ENCODE measurements at places on chromosomes 16 and 17.

DNA sequence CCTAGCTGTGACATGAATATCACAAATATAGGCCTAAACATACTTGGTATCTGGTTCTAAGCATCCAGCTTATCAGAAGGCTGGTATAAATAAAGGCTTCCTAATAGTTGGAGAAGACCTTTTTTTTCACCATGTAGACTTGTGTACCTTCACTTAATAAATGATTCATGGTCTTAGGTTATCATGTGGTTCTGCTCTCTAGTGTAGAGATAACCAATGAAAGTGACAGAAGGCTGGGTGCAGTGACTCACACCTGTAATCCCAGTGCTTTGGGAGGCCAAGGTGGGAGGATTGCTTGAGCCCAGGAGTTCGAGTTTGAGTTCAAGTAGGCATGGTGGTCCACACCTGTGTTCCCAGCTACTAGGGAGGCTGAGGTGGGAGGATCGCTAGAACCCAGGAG is 3.1 kb downstream of the DDX19A start:
- DNase-seq = no peak

- no peak for DNase-seq
Measured at GRCh38 chr17:75850928-75851692, 4.0 kb downstream of the WBP2 start.

- no peak for DNase-seq
Measured at GRCh38 chr17:69344939-69345338, 18.0 kb upstream of the ABCA5 start.

- no peak for DNase-seq
Measured at GRCh38 chr17:36507266-36507665, 20.8 kb downstream of the ZNHIT3 start.

DNA sequence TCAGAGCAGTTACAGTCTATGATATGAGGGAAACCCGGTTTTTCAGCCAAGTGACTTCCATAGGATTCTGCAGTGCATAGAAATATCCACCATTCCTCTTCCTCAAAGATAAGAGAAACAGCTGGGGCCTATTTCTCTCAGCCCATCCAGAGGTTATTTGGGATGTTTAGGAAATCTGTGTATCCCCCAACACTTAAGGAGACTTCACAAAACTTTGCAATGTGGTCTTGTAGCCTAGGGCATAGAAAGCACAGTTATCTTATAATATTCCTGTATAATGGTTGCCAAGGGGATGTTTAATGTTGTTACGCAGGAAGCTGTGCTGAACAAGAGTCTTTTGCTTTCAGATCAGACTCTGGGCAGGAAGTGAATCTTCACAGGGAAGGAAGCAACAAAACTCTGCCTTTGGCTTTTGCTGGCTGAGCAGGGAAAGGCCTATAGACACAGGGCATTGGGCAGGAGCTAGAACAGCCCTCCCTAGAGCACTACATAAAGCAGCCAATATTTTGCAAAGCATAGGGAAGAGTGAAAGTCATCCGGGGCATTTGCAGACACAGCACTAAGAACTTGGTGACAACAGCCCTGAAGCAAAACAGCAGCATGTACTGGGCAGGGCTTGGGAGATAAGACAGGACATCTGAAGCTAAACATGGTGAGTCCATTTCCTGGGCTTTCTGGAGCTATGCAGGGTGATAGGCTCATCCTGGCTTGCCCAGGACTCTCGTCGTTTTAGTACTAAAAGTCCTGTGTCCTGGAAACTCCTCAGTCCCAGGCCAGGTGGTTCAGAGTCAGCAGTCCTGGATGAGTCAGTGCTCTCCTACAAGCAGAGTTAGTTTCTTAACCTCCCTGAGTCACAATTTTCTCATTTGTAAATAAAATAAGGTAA is 18.7 kb upstream of the BEAN1 start:
- peak; percentile 24 for DNase-seq

- no peak for DNase-seq
Measured at GRCh38 chr16:49837688-49838410, 18.1 kb downstream of the ZNF423 start.

GRCh38 chr17:35175638-35176415 is 18.4 kb downstream of the SLC35G3 start:
- no peak for DNase-seq

DNA sequence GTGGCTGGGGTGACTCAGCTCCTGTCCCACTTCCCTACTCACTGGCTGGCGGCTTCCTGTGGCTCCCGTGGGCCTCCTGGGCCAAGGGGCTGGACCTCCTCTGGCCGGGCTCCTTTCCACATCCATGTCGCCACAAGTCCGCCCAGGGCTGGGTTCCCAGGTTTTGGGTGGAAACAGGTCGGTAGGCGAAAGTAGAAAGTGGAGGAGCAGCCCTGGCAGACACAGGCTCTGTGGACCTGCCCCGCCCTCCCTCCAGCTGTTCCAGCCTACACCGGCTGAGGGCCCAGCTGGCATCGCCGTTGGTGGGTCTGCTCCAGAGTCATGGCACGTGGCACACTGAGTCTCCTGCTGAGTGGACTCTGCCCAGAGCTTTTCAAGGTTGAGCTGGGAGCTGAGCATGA is 28.7 kb downstream of the GSE1 start:
- peak; percentile 66 for DNase-seq

- DNase-seq = no peak
Measured at GRCh38 chr17:64180089-64181073, 50.4 kb upstream of the ERN1 start.

GRCh38 chr16:495127-495748 is 32.3 kb upstream of the CAPN15 start:
- peak; percentile 52 for DNase-seq

- DNase-seq = no peak
Measured at GRCh38 chr16:24883714-24884151, 38.0 kb downstream of the SLC5A11 start.

DNA sequence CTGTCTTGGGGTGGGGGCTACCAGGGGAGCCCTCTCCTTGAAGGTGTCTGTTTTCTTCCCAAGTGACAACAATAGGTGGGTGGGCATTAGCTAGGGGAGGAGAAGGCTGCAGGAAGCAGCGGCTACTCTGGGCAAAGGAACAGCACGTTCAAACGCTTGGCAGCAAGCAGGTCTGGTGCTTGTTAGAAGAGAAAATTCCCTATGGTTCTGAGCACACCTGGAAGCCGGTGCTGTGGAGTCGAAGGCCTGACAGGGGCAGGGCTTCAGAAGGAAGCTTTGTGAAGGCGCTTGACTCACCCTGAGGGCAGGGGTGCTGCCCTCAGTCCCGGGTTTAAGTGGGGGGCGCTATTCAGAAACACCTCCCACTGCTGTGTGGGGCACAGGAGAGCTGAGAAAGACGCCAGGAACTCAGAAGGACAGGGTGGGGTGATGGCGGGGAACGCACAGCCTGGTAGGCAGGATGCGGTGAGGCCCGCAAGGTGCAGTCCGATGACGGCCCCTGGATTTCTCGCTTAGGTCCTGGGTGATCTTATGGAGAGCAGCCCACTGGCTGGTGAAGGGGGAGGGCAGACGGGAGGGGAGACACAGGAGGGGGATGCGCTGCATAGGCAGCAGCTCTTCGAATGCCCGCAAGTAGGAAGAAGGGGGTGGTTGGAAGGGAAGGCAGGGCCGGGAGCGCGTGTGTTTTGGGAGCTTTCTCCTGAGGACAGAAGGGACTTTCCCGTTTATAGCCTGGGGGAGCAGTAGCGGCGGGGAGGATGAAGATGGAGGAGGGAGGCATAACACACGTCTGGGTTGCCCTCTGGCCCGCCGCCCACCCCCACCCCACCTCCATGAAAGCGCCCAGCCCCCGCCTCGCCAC is 3.2 kb downstream of the GJD3 start:
- DNase-seq = no peak

DNA sequence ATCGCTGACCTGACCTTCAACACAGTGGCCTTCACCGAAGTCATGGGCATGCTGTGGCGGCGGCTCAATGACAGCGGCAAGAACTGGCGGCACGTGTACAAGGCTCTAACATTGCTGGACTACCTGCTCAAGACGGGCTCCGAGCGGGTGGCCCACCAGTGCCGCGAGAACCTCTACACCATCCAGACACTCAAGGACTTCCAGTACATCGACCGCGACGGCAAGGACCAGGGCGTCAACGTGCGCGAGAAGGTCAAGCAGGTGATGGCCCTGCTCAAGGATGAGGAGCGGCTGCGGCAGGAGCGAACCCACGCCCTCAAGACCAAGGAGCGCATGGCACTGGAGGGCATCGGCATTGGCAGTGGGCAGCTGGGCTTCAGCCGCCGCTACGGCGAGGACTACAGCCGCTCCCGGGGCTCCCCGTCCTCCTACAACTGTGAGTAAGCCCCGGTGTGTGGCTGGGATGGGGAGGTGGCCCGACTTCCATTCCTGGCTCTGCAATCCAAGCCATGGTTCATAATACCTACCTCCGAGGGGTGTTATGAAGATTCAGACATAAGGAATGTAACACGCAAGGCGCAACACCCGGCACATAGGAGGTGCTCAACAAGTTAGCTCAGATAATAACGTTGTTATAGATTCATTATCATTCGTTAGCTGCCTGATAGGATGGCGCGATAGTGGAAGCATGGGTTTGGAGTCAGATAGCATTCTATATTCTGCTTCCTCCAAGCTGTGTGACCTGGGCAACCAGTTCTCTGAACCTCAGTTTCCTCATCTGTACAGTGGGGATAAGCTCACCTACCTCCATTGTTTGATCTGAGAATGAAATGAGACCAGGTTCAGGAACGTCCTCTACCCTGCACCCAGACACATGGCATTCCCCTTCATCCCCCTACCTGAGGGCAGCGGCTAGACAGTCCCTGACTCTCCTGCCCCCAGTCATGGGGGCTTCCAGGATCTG is 4.4 kb downstream of the EPN3 start:
- DNase-seq = no peak

- DNase-seq = peak; percentile 78
Measured at GRCh38 chr17:32127158-32127897, 15.0 kb upstream of the RHOT1 start.

DNA sequence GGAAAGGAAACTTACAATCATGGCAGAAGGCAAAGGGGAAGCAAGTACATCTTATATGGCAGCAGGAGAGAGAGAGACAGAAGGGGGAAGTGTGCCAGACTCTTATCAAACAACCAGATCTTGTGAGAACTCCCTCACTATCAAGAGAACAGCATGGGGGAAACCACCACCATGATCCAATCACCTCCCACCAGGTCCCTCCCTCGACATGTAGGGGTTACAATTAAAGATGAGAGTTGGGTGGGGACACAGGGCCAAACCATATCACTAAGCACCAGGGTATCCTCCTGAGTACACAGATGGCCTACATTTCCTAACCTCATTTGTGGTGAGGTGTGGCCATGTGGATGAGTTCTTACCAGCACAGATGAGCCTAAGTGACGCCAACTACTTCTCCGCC is 348.6 kb upstream of the ZFHX3 start:
- DNase-seq = no peak

DNA sequence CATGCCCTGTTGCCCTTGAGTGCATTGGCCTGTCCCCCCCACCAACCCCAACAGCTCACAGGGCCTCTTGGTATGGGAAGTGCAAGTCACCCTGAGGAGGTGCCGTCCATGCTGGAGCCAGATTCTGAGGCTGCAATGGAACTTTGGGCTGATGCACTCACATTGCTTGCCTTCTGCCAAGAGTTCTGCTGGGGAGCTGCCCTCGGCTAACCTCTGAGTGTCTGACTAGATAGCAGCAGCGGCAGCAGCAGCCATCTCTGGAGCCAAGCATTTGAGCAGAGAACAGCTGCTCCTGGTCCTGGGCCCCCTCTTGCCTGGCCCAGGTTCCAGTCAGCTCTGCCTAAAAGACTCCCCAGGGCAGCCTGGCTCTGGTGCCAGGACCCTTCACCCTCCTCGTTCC is 61.5 kb downstream of the GNAO1 start:
- peak; percentile 57 for DNase-seq

- DNase-seq = no peak
Measured at GRCh38 chr17:63704259-63704576, 4.3 kb upstream of the LIMD2 start.

- DNase-seq = no peak
Measured at GRCh38 chr17:681316-681715, 33.3 kb downstream of the VPS53 start.

DNA sequence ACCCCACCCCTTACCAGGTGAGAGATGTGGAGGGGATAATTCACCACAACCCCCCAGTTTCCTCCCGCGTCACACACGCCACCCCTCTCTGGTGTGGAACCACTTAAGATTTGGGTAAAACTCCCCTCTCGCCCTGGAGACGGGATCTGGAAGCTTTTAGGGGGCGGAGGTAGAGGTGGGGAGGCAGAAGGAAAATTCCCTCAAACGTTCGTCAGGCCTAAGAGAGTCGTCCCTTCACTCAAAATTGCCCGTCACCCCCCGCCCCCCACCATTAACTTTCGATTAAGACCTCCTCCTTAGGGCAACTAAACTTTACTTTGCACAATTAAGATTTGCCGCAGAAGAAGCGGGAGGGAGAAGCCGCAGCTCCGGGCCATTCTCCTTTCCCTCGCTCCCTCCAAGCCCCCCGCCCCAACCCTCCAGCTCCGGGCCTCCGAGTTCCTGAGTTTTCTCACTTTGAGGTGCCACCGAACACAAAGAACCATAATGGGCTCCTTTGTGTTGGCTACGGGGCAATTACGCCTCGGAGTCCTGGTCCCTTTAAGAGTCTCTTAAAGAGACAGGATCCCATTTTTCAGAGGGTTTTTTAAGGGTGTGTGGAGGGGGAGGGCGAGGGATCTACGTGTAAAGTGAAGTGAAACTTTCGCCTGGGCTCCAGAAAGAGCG is 985 bp upstream of the FZD2 start:
- DNase-seq = peak; percentile 70

DNA sequence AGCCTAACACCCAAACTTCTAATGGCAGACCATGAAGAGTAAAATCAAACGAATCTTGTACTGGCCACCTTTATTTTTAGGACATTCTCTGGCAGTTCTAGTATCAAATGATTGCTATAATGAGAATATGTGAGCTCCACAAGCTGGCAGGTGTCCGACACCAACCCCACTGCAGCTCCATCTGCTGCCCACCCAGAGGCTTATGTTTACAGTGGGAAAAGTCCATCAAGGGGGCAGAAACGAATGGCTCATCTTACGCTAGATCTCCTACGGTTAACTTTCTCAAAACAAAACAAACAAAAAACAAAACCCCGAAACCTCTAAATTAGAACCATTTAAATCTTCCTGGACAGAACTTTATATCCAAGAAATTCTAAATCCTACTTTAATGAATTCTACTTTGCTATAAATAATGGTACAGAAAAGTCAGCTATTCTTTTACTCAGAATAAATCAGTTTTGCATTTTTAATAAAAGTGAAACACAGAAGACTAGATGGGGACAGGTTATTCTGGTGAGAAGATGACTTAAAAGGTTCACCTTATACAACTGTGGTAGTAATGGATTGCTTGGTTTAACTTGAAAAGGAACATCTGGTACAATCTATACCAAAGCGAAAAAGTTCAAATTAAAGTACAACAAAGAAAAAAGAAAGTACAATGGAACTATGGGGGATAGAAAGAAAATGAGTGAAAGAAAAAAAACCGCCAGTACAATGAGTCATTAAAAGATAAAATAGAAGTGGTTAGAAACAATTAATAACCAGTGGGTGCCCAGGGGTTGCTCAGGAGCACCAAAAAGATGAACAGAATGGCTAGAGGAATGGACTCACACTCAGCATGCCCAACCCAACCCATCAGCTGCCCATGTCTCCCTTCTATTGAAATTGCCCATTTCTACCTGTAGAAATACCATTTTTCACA is 40.2 kb downstream of the GRB2 start:
- DNase-seq = no peak
